Stimulated activated naive B cell treated with anti-CD40 and anti-IgM and Interleukin-4, amounts not matched to agents 10 μg/mL and 1 μg/mL and 100 μg/mL, for 72 hours (primary cell): ENCODE measurements at places on chromosomes 1 and 21.

DNA sequence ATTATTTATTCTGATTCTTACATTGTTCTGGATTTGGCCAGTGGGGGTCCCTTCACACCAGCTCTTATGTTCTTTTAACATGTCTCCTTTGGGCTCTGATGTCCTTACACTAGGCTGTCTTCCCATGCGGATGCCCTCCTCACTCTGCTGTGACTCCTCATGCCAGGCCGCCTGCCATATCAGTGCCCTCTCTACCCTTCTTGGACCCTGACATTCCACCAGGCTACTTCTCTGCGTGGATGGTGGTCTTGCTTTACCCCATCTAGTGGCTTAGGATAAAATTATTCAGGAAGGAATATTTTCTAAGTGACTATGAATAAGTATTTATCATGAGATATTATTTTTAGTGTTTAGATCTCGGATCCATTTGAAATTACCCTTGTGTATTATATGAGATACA is 21.2 kb downstream of the ATF6 start:
- DNase-seq: no peak

- no peak for DNase-seq
These were observed 43.0 kb upstream of the TRIM67 start for GRCh38 chr1:231118704-231119453.

DNA sequence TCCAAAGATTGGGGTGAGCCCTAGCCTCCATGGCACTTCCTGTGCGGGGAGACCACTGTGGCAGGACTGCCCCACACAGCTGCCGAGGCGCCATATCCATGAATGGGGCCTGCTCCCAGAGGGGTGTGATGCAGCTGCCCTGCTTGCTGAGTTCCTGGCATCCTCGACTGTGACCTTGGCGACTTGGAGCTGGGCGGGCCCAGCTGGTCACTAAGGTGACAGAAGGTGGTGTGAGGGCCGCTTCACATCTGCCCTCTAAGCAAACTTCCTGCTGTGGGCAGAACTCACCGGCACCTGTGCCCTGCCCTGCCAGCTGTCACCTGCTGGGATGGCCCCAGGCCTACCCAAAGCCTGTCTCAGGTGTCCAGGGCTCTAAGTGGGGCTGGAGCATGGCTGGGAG is 9.0 kb downstream of the TMEM61 start:
- no peak for DNase-seq

GRCh38 chr1:1869469-1869868 is 21.4 kb downstream of the GNB1 start:
- no peak for DNase-seq

DNA sequence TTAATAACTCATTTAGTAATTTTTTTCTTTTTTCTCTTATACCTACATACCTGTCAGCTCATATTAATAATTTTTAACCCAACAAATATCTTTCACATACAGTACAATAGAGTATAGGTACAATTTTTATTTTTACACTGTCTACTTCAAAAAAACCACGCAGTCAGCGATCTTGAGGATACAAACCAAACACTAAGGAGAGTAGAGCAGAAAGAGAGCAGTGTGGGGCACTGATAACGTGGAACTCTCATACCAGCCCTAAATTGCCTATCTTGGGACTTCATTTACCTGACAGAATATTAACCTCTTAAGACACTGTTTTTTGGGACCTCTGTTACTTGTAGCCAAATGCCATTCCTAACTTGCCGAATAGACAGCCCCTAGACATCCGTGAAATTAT is 5.5 kb downstream of the TRMT1L start:
- no peak for DNase-seq

DNA sequence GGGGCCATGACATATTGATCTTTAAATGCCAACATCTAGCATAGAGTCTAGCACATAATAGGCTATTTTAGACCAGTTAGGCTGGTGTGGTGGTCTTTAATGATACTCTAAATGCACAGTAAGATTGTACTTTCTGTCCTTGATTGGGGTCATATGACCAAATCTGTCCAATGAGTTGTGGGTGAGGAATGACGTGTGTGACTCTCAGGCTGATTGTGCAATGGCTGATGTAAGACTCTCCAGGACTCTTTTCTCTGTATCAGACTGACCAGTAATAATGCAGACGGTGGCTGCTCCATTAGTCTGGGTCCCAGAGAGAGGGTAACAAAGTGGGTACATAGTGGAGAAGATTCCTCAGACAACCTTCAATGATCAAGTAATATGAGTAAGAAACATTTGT is 541.6 kb upstream of the CAMK1G start:
- no peak for DNase-seq

DNA sequence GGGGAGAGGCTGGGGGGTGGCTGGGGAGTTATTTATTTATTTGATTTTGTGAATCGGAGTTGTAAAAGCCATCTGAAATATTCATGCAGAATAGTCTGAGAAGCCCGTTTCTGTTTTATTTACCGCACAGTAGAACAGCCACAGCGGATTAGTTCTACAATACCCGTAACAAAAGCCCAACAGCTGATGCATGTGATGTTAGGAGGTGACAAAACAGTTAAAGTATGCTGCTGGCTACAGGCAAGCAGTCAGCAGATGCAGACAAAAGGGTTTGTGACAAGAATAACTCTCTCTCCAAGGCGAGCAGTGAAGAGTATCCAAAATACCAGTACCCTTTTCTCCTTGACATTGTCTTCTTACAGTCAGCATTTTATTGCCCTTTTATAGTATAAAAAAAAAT is 42.0 kb downstream of the PROX1 start:
- DNase-seq: no peak

DNA sequence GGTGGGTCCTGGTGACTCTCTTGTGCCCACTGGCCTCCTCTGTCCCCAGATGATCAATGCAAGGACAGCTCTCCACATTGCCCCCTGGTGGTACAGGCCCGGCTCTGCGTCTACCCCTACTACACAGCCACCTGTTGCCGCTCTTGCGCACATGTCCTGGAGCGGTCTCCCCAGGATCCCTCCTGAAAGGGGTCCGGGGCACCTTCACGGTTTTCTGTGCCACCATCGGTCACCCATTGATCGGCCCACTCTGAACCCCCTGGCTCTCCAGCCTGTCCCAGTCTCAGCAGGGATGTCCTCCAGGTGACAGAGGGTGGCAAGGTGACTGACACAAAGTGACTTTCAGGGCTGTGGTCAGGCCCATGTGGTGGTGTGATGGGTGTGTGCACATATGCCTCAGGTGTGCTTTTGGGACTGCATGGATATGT is 10.8 kb downstream of the ADAMTSL4 start:
- peak; percentile 64 for DNase-seq

GRCh38 chr1:27397110-27397509 is 4.7 kb downstream of the GPR3 start:
- DNase-seq: no peak

DNA sequence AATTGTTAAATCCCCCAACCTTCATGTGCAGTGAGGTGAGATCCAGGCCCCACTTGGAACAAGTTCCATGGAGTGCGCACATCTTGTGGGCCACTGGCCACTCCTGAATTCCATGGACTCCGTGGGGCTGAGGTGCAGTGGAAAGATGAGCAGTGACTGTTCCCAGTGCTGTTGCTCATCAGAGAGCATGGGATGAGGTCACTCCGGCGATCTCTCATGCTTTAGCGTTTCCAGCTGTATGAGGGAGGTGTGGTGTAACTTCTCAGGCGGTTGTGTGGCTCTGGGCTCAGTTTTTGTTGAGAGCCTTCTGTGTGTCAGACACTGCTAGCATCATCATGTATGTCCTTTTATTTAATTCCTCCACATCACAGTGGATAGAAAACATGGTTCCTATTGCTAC is 96.2 kb downstream of the GALNT2 start:
- no peak for DNase-seq

GRCh38 chr1:15226388-15227255 is 20.4 kb upstream of the FHAD1 start:
- DNase-seq: no peak

- peak; percentile 27 for DNase-seq
These were observed 83.3 kb upstream of the PGBD5 start for GRCh38 chr1:230509281-230509977.

GRCh38 chr1:245313576-245313975 is 158.8 kb downstream of the KIF26B start:
- no peak for DNase-seq

- no peak for DNase-seq
These were observed 1.1 kb downstream of the F5 start for GRCh38 chr1:169585181-169585580.

- no peak for DNase-seq
These were observed 272.6 kb upstream of the FMN2 start for GRCh38 chr1:239819096-239819495.

DNA sequence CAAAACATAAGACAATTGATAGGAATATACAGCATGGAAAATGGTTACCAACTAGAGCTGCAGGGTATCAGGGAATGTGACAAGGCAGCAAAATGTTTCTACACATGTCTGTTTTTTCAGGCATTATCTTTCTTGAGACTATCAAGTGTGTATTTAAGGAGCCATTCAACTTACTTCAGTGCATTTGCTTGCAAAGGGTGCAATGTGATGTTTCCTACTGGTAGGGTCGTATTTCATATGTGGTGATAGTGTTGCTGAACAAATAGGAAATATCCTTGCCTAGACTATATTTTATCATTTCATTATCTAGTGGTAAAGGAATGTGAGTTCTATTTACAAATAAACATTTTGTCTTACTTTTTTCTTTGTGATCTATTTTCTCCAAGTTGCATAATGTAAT is 42.4 kb downstream of the PTPRC start:
- DNase-seq: no peak

GRCh38 chr1:110434946-110435345 is 16.0 kb upstream of the PROK1 start:
- no peak for DNase-seq

DNA sequence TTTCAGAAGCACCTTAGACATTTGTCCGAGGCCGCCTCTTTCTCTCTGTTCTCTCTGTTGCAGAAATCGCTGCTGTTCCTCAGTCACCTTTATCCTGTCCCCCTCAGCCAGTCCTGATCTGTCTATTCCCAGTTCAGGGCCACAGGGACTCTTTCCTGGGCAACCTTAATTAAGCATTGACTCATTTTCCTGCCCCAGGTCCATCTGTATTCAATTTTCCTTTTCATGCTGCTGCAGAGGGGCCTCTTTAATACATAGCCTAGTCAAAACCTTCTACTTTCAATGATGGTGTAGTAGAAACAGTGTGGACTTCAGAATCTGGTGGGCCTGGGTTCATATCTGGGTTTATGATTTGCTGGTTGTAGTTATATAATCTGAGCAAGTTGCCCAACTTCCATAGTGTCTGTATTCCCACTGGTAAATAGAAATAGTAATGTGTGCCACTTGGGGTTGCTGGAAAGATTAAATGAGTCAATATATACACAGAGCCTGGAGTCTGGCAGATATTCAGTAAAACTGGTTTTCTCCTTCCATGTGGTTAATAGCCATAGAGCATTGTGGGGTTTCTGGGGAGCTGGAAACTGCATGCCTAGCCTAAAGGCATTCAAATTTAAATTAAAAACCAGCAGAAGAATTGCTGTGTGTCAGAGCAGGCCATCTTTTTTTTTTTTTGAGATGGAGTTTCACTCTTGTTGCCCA is 4.5 kb downstream of the TRAF5 start:
- DNase-seq: no peak

- DNase-seq: peak; percentile 64
These were observed 15.8 kb upstream of the S100A11 start for GRCh38 chr1:152052606-152053005.

GRCh38 chr1:115222616-115223402 is 115.2 kb downstream of the NGF start:
- DNase-seq: no peak

DNA sequence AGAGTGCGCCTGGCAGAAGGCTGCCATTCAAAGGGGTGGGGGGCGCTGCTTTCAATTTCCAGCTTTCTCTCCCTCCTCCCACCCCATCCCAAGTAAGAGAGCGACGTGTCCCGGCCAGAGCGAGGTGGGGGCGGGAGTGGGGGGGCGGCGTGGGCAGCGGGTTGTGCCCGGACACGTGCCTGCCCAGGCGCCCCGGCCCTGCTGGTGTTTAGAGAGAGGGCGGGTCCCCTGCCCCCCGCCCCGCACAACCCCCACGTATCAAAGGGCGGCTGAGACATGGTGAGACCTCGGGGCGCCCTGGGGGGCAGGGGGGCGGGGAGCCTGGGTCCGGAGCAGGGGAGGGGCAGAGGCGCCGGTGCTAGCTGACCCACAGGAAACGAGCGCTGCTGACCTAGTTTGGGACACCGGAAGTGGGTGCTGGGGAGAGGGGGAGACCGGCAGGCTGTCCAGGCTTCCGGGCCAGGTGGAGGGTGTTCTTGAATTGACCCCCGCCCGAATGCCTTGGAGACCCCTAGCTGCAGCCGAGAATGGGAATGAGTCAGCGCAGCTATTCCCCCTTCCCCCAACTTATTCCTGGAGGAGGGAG is 1.3 kb downstream of the ZBTB7B start:
- DNase-seq: no peak

GRCh38 chr1:173749137-173749536 is 34.4 kb downstream of the KLHL20 start:
- DNase-seq: no peak

- no peak for DNase-seq
These were observed 81.0 kb downstream of the TAS1R2 start for GRCh38 chr1:18778437-18778836.

DNA sequence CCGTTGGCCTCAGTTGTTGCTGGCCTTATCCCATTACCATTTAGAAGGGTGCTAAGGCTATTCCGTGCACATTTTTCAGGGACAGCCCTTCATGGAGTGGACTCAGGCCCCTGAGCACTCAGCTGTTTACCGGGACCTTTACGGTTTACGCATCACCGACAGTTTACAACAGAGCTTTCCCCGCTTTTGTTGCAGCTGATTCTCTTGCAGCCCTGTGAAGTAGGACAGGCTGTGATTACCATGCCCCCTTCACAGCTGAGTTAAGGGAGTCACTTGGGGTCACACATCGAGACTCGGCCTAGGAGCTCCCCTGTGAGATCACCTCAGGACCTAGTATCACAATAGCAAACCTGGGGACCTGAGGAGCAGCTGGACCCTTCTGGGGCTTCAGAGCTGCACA is 41.9 kb downstream of the PTPRF start:
- no peak for DNase-seq

DNA sequence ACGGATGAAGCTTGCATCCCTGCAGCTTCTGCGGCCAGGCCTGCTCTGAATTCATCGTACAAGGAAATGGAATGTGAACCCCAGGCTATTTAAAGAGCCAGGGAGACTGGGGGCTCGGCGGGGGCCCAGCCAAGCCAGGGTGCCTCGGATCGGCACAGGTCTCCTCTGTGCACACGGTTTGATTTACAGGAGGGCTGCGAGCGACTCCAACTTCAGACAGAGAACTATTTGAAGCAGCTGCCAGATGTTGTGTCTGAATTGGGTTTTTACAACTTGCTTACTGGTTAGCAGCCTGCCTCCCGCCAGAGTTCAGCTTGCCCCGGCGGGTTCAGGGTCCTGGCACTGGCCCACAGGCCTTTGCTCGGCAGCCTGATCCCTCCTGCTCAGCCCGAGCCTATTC is 83.2 kb downstream of the SPSB1 start:
- DNase-seq: no peak

GRCh38 chr1:231170875-231171274 is 9.0 kb downstream of the TRIM67 start:
- DNase-seq: no peak
